ENCODE measurements at places on chromosomes 7 and 10.
A peak's percentile ranks its signal among the peaks of the same experiment; 100 is the strongest.

- no peak for DNase-seq
These were observed 474.1 kb downstream of the LRMDA start for GRCh38 chr10:75905490-75905889.

DNA sequence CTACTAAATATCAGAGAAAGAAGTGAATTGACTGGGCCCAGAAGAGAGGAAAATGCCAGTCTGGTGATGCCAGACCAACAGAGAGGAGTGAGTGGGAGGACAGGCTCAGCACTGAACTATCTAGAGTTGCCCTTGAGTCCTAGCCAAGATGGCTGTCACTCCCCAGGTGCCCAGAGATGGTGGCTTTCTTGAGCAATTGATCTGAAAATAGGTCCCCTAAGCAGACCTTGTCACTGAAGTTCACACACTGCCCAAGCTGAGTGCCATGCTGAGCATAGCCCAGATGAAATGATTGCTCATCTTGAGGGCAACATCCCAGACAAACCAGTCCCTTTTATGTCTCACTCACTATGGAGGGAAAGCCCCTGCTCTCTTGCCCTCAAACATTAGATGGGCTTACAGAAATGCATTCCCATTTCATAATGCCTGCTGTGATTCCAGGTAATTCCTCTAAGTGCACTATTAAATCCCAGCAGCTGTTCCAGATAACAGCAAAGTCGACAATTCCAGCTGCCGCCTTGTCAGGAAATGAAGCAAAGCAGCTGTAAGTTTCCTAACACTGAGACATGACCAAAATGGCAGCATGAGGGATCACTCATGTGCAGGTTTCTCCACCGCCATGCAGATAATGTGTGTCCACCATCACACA is 329.4 kb downstream of the KCNMA1 start:
- no peak for DNase-seq

GRCh38 chr10:34655286-34656170 is 159.6 kb downstream of the PARD3 start:
- DNase-seq = peak; percentile 16

DNA sequence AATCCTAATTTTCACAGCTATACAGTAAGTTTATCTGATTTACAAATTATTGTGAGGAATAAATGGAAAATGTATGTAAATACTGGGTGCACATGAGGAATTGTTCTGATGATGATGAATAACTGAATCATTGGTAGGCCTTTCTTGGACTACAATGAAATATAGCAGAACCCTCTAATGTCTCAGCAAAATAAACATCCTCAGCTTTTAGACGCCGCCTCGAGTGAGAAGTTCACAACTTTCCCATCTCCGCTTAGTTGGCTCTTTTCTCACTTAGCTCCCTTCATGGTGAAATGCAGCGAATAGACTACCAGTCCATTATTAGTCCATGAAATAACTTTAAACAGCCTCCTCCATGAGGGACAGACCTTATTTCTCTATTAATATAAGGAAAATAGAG is 182.3 kb downstream of the BICC1 start:
- DNase-seq = no peak

GRCh38 chr7:36192053-36192824 is 39.2 kb downstream of the EEPD1 start:
- DNase-seq = peak; percentile 21

DNA sequence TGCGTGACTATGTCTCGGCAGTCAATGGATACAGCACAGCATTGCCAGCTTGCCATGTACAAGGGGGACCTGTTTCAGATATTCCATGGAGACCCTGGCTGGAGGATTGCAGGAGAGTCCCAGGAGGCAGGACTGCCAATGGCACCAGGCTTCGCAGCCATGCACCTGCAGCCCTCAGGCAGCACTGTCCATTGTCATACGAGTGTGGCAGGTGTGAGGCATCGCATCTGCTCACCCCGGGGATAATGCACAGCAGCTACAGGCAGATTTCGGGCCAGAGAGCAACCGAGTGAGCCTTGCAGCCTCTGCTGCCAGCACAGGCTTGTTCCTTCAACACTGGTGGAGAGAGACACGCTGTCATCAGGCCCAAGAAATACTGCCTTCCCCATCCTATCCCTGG is 415.1 kb downstream of the PAXIP1 start:
- no peak for DNase-seq

- DNase-seq = no peak
These were observed 499 bp upstream of the TMUB1 start for GRCh38 chr7:151083824-151084160.

- DNase-seq = no peak
These were observed 670 bp downstream of the RCC1L start for GRCh38 chr7:75072981-75073283.

DNA sequence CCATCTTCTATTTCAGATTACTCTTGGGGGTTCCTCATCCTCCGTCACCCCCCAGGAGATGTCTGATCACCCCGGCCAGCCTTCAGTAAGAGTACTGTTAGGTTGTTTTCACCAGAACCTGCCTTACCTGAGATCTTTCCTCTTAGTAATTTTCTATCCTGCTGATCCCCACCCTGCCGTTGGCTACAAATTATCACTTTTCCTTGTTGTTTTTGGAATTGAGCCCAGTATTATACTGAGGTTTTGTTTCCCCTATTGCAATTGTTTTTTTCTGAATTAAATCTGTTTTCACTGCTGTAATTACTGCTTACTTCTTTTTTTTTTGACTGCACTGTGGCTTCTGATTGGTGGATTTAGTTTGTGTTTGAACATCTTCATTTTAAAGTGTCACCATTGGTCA is 14.7 kb downstream of the SPAM1 start:
- DNase-seq = no peak

- DNase-seq = no peak
These were observed 131.1 kb downstream of the KCND2 start for GRCh38 chr7:120404042-120404441.

GRCh38 chr7:2521341-2521745 is 1.8 kb downstream of the LFNG start:
- no peak for DNase-seq

- DNase-seq = peak; percentile 8
These were observed 720 bp upstream of the RFC2 start for GRCh38 chr7:74254858-74255379.

DNA sequence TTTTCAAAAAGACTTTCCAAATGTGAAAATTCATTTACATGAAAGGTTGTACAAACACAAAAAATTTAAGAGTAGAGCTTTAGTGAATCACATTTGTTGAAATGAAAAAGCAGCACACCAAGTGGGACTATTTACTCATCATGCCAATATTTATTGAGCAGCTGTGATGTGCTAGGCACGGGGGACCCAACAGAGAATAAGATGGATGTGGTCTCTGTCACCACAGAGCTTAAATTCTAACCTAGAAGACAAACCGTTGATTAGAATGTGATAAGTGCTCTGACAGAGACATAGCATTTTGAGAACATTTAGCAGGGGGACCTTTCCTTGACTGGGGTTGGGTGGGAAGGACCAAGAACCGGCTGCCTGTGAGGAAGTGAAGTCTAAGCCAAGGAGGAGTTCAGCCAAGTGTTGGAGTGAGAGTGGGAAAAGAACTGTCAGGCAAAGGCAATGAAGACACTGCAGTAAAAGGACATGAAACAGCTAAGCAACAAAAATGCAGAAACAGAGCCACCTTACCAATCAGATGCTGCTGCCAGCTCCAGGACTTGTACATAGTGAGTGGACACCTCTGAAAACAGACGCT is 19.1 kb downstream of the ADAM12 start:
- DNase-seq = no peak

DNA sequence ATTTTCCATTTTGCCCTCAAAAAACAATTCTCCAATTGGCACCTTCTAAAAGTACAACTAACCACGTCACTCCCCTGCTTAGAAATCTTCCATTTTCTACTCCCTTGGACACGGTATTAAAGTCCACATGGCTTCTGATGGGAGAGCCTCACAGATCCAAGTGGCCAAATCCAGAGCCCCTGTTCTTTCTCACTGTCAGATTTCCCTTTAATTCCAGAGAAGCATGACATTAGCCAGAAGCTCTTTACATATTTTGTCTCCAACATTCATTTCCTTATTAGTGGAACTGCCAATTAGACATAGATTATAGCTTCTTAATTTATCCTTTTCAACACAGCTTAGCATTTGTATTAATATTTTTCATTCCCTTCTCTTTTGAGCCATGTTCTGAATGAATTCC is 118.7 kb downstream of the ELMO1 start:
- no peak for DNase-seq

GRCh38 chr7:155398944-155399343 is 59.0 kb upstream of the EN2 start:
- no peak for DNase-seq

GRCh38 chr7:150908173-150908572 is 55.9 kb downstream of the AOC1 start:
- no peak for DNase-seq

DNA sequence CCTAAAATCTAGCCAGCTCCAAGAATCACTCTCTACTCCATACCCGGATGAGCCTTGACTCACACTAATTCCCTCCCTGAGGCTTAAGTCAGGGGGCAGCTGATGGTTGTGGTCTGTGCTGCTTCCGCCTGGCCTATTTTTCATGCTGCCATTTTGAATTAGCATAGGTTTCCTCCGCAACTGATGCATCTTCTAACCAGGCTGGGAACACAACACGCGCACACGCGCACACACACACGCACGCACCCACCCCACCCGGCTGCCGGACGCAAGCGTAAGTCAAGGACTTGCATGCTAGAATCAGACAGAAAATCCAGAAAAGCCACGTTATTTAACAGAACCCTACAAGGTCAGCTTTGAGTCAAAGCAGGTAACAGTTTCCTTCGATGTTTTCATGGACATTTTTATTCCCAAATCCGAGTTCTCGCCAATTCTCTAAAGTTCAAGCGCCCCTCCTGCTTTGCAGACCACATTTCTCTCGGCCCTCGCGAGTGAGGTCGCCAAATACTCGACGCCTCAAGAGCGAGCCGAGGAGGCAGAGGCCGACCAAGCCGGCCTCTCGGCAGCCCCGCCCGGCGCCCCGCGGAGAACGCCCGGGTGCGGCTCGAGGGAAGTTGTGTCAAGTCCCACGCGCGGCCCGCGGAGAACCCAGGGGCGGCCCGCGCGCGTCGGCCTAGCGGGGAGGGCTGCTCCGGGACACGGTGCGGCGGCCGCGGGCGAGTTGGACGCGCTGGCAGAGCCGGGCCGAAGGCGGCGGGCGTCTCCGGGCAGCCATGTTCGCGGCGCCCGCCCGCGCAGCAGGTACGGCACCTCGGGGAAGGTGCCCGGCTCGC is 961 bp downstream of the SCRN1 start:
- peak; percentile 8 for DNase-seq

GRCh38 chr7:47878662-47879061 is 69.6 kb downstream of the PKD1L1 start:
- no peak for DNase-seq

GRCh38 chr10:119700321-119700954 is 25.4 kb upstream of the INPP5F start:
- DNase-seq = no peak

DNA sequence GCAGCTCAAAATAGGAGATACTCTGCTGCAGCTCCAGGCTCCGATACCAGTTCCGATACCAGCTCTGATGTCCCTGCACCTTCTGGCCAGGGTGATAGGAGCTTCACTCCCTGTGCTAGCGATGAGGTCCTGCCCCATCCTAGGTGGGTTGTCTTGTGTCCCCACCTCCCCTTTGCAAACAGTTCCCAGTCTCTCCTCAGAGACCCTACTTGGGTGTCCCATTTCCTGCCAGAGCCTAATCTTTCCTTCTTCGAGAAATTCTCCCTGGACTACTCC is 62.7 kb upstream of the NANOS1 start:
- DNase-seq = no peak

DNA sequence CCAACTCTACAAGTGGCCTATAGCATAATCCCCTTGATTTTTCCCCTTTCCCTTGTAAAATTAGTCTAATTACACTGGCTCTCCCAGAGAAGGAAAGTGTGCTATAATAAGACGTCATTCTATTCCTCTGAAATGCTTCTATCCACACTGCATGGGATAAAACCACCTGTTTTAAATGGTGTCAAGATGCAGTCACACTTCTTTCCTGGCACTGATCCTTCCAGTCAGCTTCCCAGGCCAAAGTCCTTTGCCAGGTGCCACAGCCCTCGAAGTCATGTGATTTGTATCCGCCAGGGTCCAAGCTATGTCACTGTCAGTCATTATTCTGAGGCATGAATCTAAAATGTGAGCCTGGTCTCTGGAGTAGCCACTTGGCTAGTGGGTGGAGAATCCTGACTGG is 169.0 kb upstream of the KIAA1217 start:
- no peak for DNase-seq

DNA sequence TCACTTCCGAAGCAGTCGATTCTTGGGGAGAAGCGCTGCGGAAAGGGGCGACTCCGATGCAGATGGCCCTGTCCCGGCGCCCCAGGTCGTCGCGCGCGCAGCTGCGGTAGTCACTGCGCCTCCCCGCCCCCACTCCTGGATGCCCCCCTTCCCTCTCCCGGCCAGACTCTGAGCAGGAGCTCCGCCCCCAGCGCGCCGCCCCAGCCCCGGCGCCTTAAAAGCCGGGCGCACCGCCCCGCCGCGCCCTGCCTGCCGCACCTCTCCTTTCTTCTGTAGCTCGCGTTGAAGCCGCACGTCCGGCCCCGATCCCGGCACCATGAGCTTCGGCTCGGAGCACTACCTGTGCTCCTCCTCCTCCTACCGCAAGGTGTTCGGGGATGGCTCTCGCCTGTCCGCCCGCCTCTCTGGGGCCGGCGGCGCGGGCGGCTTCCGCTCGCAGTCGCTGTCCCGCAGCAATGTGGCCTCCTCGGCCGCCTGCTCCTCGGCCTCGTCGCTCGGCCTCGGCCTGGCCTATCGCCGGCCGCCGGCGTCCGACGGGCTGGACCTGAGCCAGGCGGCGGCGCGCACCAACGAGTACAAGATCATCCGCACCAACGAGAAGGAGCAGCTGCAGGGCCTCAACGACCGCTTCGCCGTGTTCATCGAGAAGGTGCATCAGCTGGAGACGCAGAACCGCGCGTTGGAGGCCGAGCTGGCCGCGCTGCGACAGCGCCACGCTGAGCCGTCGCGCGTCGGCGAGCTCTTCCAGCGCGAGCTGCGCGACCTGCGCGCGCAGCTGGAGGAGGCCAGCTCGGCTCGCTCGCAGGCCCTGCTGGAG is at the start of gene INA:
Gene INA (plus strand): TSS at position 243 of the 817 bp plus-strand sequence. CDS start 74 bp downstream, at position 317.
- no peak for DNase-seq

DNA sequence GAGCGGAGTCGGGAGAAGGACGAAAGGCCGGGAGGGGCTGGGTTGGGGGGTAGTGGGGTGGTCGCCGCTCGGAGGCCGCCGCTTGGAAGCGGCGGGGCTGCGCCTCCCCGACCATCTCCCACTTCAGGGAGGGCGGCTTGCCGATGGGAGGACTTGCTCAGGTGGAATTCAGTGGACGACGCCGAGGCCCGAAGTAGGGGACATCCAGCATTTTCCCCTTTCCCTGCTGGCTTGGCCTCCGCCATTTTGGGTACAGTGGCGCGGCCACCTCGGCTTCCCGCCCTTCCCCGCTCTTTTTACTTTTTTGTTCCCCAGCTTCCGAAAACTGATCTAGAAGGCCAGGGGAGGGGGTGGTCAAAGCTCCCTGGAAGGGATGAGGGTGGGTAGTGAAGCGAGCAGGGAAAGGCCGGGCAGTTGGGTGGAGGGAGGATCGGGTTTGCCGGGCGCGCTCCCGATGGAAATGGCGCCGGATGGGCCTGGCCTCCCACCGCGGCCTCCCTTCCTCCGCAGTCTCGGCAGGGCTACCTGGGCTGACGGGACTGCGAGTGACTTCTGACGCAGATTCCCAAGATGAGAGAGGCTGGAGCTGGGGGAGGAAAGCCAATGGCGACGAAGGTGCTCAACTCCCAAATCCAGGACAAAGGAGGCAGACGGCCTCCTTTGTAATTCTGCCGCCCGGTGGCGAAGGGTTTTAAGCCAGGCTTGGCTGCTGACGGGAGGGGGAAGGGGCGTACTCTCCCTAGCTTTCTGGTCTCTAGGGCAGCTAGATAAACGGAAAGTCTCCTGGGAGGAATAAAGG is at the start of gene PBLD:
Gene PBLD (minus strand): TSS at position 670 of the 799 bp plus-strand sequence. CDS start 26,084 bp downstream, outside the sequence.
- DNase-seq = peak; percentile 55
